ENCODE measurements at places on chromosomes 16 and 17.

GRCh38 chr16:48052731-48053417 is 102.9 kb downstream of the ABCC12 start:
- no peak for DNase-seq

DNA sequence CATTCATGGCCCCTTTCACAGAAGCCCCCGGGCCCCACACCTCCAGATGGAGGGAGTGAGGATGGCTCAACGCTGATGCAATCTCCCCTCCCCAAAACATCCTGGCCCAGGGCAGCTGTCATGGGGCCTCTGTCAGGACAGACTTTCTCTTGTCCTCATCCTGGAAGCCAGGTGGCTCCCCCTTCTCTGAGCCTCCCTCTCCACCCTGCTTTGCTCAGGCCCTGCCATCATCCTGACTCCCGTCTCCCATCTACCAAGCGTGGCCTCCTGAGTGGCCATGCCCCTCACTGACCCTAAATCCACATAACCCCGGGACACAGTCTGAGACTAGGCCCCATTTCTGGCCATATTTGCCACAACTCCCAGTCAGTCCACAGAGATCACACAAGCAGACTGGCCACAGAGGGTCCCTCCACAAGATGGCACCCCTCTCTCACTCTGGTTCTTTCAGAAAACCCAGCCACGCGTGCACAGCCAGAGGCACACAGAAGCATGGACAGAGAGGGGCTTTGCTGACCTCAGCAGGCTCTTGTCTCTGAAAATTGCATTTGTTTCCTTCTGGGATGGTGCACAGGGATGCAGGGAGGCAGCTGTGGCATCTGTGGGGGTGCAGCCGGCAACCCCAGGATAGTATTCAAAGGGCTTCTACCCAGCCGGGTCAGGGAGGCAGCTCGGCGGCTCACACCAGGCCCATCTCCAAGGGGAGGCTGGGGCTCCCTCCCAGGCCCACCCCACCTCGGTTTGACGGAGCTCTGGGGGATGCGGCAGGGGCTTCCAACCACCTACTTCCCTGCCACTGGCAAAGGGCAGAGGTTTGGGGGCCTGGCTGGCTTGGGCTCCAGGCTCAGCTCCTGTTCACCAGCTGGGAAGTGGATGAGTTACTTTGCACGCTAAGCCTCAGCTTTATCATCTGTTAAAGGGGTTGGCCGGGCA is 16.9 kb downstream of the DOC2B start:
- no peak for DNase-seq

- peak; percentile 50 for DNase-seq
Measured at GRCh38 chr17:74373838-74374606, 6.7 kb downstream of the GPR142 start.

GRCh38 chr16:57695680-57696069 is 1.1 kb downstream of the DRC7 start:
- no peak for DNase-seq

DNA sequence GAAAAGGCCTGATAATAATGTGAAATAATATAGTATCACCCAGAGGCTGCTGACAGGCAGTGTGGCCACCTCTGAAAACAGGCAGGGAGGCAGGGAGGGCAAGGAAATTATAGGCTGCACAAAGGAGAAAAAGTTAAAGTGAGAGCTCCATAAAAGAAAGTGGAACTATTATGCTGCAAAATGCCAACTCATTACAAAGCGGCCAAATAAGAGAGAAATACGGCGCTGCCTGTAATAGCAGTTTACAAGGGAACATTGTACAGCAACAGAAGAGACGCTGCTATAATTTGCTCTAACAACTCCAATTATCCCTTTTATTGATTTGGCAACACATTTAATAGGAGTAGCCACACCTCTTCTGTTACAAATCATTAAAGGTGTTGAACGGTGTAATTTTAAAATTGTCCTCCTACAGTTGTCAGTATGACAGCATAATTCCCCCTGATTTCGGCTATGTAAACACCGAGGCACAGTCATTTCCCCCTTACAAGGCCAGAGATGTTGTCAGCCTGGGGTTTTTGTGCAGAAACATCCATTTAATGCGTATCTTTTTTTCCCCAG is 120.3 kb downstream of the MRM1 start:
- no peak for DNase-seq

- no peak for DNase-seq
Measured at GRCh38 chr16:54980821-54981220, 50.2 kb downstream of the IRX5 start.

DNA sequence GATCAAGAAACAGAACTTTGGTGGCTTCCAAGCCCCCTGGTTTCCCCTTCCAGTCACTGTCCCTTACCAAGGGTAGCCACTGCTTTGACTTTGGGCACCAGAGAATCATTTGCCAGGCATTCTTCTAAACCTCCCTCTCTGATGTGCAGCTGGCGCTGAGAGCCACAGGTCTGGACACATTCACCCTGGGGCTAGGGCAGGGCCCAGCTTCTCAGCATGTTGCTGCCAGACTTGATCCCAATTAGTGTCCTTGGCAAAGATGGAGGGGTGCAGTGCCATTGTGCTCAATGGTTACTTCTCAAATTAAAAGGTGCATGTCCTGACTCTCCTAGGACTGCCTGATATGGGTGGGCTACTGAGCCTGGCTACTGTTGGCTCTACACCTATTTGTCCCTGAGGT is 7.6 kb upstream of the SLC47A2 start:
- DNase-seq, result peak; percentile 2

DNA sequence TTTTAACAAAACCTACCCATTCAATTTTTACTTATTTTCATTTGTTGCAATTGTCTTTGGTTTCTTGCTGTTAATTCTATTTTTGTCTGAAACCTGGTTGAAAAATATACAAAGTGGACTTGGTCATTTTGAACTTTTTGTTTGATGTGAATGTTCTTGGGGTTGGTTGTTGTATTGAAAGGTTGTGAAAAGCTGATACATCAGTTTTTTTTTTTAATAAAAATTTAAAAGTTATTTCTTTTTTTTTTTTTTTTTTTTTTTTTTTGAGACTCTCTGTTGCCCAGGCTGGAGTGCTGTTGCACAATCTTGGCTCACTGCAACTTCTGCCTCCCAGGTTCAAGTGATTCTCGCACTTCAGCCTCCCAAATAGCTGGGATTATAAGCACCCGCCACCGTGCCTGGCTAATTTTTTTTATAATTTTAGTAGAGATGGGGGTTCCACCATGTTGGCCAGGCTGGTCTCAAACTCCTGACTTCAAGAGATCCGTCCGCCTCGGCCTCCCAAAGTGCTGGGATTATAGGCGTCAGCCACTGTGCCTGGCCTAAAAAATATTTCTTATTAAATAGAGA is 28.9 kb downstream of the WIPF2 start:
- no peak for DNase-seq

DNA sequence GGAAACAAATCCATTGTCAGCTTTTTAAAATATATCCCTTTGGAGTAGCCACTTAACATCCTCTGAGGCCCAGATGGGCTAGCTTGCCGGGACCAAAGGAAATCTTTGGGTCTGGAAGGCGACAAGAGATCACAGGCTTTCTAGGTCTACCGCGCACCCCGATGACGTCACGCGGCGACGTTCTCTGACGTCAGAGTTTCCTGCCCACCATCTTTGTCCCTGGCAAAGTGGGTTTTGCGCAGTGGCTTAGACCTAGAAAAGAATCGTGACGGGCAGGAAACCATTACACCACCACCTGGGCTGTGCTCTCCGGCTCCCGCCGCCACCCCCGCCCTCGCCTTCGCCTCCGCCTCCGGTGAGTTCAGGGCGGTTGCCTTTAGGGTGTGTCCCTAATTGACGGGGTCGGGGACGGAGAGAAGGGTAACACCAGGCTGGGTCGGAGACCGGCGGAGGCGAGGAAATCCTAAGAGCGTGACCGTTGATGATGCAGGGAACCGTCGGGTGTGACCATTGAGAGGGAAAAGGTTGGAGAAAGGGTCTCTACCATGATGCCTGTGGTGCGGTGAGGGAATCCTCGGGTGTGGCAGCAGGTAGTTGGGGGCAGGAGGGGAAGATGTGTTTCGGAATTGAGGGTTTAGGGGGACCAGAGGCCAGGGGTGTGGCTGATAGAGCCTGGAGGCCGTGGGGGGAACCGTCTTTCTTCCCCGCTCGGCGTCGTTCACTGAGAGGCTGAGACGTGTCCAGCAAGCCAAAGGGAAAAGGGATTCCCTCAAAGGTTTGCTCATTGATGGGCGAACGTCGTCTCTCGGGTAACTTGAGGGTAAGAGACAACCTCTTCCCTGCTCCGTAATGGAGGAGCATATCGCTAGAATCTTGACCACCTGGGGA is at the start of gene AP2B1:
AP2B1 (plus strand) TSS at position 249 of the 888 bp plus-strand sequence. CDS start 6,709 bp downstream, outside the sequence.
- DNase-seq, result peak; percentile 94

DNA sequence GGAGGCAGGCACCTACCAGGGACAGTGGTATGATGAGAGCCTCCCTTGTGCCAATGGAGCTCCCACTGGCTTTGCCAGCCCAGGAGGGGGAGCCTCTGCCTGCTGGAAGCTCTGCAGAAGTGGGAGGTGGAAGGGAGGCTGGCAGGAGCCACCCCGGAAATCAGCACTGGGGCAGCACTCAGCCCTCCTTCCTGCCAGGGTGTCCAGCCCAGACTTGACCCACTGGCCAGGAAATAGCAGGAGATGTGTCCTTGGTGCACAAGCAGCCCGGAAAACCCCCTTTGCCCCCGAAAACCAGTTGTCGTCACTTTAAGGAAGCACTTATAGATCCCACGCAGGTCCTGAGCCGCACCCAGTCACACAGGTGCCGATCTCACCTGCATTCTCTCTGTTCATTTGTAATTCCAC is 49.3 kb upstream of the CACNG4 start:
- peak; percentile 16 for DNase-seq

DNA sequence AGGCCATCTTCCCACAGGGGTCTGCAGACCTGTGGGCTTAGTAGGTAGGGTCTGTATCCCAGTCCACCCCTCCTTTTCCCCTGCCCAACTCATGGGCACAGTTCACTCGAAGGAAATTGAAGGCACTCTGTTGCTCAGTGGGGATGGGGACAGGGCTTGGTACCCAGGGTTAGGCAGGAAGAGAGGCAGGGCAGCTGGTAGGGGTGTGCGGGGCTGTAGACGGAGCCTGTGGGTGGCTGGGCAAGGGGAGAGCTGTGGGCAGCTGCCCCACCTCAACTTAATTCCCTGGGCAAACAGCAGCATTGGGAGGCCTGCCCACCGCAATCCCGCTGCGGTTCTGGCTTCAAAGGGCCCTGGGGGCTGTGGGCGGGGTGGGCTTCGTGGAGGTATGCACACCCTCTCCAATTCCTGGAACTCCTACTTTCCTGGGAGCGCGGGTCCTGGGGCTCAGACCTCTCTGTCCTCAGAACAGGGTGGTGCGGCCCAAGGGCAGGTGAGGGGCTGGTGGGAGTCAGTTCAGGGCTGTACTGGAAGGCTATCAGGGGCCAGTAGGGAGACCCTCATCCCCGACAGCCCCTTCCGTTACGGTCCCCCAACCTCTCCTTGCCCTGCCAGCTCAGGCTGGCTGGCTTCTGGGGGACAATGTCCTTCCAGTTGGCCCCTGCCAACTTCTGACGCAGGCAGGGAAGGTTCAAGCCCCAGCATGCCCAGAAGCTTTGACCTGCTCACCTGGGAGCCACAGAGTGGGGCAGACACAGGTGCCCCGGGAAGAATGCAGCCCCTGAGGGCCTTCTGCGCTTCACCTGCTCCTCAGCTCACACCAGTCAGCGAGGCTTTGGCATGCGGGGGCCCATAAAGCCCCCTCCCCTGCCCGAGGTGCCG is 9.1 kb downstream of the FOXJ1 start:
- DNase-seq, result no peak

GRCh38 chr16:47664653-47665325 is 203.7 kb downstream of the PHKB start:
- DNase-seq, result no peak

DNA sequence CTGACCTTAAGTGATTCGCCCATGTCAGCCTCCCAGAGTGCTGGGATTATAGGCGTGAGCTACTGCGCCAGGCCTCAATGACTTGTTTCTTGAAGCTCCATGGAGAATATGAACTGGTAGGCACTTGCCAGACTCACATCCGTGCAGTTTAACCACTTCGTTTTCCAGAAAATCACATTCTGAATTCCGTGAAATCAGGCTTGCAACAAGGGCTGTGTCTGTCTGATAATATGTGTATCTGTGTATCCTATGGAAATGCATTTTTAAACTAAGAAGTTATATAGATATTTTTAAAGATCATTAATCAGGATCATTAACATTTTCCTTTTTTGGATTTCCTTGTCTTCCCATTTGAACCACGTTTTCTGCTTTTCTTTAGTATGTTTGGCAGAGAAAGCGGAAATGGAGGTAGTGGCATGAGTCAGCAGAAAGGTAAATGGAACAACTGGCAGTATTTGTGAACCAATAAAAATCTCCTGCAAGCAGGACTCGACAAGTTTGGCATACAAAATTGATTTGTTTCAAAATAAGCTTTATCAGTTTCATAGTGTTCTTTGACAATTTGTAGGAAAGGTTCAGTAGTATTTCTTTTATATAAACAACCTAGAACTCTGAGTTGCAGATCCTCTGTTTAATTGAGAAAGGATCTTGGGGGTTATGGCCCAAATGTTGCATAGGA is 33.0 kb downstream of the USP10 start:
- DNase-seq, result no peak

- no peak for DNase-seq
Measured at GRCh38 chr17:44905006-44906000, 6.1 kb upstream of the EFTUD2 start.

GRCh38 chr16:30527635-30528178 is 1.3 kb upstream of the ZNF768 start:
- DNase-seq, result no peak

- DNase-seq, result no peak
Measured at GRCh38 chr17:35546487-35546886, 9.0 kb upstream of the SLFN12L start.

DNA sequence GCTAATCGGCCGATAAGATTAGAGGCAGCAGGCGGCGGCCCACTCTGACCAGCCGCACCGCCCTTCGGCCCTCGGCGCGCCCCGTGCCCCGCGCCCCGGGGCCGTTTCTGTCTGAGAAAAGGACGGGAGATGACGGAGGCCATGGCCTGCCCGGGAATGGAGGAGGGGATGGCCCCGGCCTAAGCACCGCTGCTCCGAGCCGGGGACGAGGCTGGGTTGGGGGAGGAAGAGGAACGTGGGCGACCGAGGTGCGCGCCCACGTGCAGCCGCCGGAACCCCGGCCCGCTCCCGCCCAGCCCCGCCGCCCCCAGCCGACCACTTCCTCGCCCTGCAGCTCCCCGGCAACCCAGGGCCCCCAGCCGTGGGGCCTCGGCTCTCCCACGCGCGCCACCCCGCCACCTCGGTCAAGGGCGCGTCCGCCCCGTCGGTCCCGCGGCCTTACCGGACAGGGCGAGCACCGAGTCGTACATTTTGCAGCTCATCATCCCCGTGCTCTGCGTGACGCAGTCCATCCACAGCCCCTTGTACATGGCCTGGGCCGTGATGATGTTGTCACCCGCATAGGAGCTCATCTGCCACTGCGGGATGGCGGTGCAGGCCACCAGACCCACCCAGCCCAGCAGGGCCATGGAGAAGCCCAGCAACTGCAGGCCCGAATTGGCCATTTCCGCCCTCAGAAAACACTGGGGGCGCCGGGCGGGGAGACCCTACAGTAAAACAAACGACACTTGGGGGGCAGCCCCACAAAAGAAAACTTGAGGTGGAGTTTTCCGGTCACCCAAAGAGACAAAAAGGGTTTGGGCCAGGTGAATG is 693 bp downstream of the CLDN7 start:
- no peak for DNase-seq
